Hepatocyte (in vitro differentiated cells): ENCODE measurements at places on chromosomes 12 and 14. TPM values are rescaled to one million over a fixed set of nuclear protein-coding genes. Genes with fewer than 3 reads are reported as not detected.
A peak's percentile ranks its signal among the peaks of the same experiment; 100 is the strongest.

DNA sequence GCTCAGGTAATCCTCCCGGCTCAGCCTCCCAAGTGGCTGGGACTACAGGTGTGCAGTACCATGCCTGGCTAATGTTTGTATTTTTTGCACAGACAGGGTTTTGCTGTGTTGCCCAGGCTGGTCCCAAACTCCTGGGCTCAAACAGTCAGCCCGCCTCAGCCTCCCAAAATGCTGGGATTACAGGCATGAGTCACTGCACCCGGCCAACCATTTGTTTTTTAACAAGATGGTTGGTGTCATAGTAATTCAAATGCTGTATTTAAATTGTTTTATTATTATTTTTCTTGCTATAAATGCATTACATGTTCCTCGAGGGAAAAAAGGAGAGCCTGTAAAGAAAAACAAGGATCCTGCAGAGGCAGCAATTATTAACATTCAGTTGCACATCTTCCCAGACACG lies 83.9 kb downstream of the EP400 start:
- DNase-seq, result no peak
- no peak overlapping the region for H3K27ac ChIP-seq
- no peak overlapping the region for H3K4me3 ChIP-seq
- H3K27me3 ChIP-seq, result no peaks in the 10 kb centered on the region

- no peaks in the 10 kb centered on the region for H3K27me3 ChIP-seq
- no peak overlapping the region for H3K27ac ChIP-seq
- H3K36me3 ChIP-seq, result peaks cover 2% of the 10 kb centered on the region
- peaks cover 4% of the 10 kb centered on the region for H3K4me1 ChIP-seq
- H3K4me3 ChIP-seq, result no peak overlapping the region
Measured at GRCh38 chr14:91501951-91502930, 7.9 kb downstream of the PPP4R3A start.

DNA sequence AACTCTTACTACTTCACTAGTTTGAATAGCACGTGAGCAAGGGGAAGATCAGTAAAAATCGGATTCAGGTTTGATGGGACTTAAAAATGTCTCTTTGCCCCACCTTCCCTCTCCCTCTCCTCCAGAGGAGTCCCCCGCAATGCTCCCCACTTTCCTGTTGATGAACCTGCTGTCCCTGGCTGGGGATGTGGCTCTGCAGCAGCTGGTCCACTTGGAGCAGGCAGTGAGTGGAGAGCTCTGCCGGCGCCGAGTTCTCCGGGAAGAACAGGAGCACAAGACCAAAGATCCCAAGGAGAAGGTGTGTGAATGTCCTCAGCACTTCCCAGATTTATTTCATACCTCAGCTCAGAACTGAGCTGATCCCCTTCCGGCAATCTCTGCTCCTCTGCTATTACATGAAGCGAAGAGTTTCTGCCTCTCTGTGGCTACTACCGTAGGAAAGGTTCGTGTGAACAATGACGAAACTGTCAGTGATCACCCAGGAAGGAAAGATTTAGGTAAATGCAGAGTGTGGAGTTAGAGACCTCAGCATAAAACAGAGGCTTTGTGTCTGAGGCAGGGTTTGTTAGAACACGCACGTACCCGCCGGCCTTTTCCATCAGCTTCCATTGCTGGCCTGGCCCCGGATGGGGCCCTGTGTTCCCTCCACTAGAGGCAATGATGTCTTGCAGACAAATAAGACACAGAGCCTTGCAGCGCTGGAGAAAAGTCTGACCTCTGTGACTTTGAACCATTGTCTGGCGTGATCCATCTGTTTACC lies 7.4 kb upstream of the GAPDH start:
- no peaks in the 10 kb centered on the region for H3K27me3 ChIP-seq
- no peaks in the 10 kb centered on the region for H3K36me3 ChIP-seq
- H3K4me3 ChIP-seq, result no peak overlapping the region

DNA sequence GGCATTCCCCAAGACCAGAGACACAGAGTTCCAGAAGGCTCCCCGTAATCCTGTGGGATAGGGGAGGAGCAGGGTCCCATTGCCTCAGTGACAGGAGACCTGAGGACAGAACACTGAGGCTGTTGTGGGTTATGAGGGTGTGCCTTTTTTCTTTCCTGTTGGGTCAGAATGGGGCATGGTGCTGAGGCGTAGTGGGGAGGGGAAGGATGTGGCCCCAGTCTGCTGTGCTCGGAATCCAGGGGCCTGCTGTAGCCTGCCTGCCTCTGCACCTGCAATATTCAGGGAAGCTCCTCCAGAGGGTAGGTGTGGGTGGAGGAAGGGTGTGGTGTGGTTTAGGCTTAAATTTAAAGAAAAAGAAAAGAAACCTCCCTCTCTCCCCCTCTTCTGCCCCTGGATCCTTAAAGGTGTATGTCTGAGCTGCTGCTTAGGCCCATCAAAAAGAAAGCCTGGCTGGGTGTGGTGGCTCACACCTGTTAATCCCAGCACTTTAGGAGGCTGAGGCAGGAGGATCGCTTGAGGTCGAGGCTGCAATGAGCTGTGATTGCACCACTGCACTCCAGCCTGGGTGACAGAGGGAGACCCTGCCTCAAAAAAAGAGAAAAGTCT lies 18.7 kb downstream of the PLEKHG3 start:
- H3K4me3 ChIP-seq, result no peak overlapping the region
- H3K27me3 ChIP-seq, result no peaks in the 10 kb centered on the region
- H3K27ac ChIP-seq, result peak overlapping the region; percentile 94
- no peak for DNase-seq

GRCh38 chr14:77320238-77320935 lies at the start of gene POMT2:
TSS of gene POMT2 (minus strand) at chr14:77320883. CDS start at chr14:77320681, 202 bp downstream.
- H3K36me3 ChIP-seq, result no peaks in the 10 kb centered on the region
- H3K4me3 ChIP-seq, result peak within 1 kb of the TSS; percentile 80
- DNase-seq, result peak; percentile 96
- H3K4me1 ChIP-seq, result peaks cover 22% of the 10 kb centered on the region

DNA sequence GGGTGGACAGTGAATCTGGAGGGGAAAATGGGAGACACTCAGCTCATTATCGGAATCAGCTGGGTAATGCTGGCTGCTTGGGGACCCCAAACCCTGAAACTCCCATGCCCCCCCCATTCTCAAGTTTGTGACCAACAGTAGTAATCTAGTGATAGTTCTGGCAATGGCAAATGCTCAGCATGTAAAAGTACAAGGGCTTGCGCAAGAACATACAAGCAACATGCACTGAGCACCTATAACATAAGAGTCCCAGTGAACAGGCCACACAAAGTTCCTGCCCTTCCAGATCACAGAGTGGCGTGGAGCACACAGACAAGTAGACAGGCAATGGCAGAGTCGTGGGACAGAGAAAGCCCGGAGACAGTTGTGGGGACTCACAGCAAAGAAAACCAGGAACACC lies 407.9 kb downstream of the MED13L start:
- H3K27me3 ChIP-seq, result no peaks in the 10 kb centered on the region
- peaks cover 9% of the 10 kb centered on the region for H3K4me1 ChIP-seq
- H3K27ac ChIP-seq, result no peak overlapping the region
- H3K4me3 ChIP-seq, result no peak overlapping the region
- no peak for DNase-seq

- H3K27ac ChIP-seq, result peak overlapping the region; percentile 53
- H3K27me3 ChIP-seq, result no peaks in the 10 kb centered on the region
- H3K36me3 ChIP-seq, result no peaks in the 10 kb centered on the region
- no peak overlapping the region for H3K4me3 ChIP-seq
- peaks cover 20% of the 10 kb centered on the region for H3K4me1 ChIP-seq
- DNase-seq, result peak; percentile 26
Measured at GRCh38 chr12:62891805-62892549, 43.0 kb downstream of the PPM1H start.

GRCh38 chr14:79745046-79745445 lies 466.3 kb downstream of the DIO2 start:
- no peaks in the 10 kb centered on the region for H3K36me3 ChIP-seq
- no peak overlapping the region for H3K4me3 ChIP-seq
- no peaks in the 10 kb centered on the region for H3K4me1 ChIP-seq
- H3K27me3 ChIP-seq, result no peaks in the 10 kb centered on the region

GRCh38 chr14:34051966-34052657 lies 101.2 kb upstream of the EGLN3 start:
- peaks cover 3% of the 10 kb centered on the region for H3K4me1 ChIP-seq
- no peak overlapping the region for H3K4me3 ChIP-seq
- H3K36me3 ChIP-seq, result no peaks in the 10 kb centered on the region
- peak overlapping the region; percentile 64 for H3K27ac ChIP-seq
- peak; percentile 79 for DNase-seq

- H3K27me3 ChIP-seq, result no peaks in the 10 kb centered on the region
- peak overlapping the region; percentile 70 for H3K27ac ChIP-seq
- H3K4me1 ChIP-seq, result peaks cover 12% of the 10 kb centered on the region
- peak; percentile 54 for DNase-seq
- H3K4me3 ChIP-seq, result peak overlapping the region; percentile 89
Measured at GRCh38 chr12:124862768-124863415, 772 bp downstream of the SCARB1 start.

DNA sequence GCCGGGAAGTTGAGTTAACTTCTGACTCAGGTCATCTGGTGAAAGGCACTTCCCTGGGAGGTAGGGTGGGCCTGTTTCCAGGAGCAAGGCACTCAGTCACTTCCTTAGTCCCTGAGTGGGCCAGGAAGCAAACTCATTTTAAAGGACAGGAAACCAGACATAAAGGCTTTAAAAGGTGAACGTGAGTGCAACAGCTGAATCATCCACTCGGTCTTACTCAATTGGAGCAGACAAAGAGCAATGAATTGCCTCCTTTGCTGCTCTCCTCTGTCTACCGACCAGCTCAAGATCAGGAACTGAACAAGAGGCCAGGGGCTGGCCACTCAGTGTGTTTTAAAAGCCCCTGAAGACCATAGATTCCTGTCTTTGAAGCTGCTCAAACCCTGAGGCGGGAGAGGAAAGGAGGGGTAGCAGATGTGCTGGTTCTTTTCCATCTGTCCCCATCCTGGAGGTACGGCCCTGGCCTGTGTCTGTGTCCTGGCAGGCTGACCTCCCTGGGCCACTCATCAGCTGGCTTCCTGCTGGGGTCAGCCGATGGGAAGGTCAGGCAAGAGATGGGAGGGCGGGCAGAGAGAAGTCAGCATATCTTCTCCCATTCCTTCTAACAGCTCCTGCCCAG lies 148.9 kb downstream of the PPM1H start:
- peak; percentile 58 for DNase-seq
- H3K36me3 ChIP-seq, result no peaks in the 10 kb centered on the region
- no peak overlapping the region for H3K4me3 ChIP-seq
- H3K27ac ChIP-seq, result peak overlapping the region; percentile 74

LRRIQ1 gene
- 0.13 TPM in 1 of 2 replicates, not detected in the other for total RNA-seq

GPRC5A gene
- total RNA-seq, result 49.8 and 60.2 TPM in 2 replicates

ESR2 gene
- 0.28 and 1.00 TPM in 2 replicates for total RNA-seq

STAC3 gene
- total RNA-seq, result 0.23 and 1.1 TPM in 2 replicates

LRRC10 gene
- total RNA-seq, result not detected in 2 replicates

TAS2R43 gene
- 2.6 and 2.8 TPM in 2 replicates for total RNA-seq

NAP1L1 gene
- 352 and 402 TPM in 2 replicates for total RNA-seq
